Naive thymus-derived CD4-positive, alpha-beta T cell (primary cell): ENCODE measurements at places on chromosomes 2 and 18. TPM values are rescaled to one million over a fixed set of nuclear protein-coding genes. Genes with fewer than 3 reads are reported as not detected.

TMEM185B gene
- total RNA-seq = 19.5 TPM

ZNF236 gene
- 28.6 TPM for total RNA-seq

TMEM169 gene
- 2.2 and 2.6 TPM in 2 replicates for total RNA-seq

CD8B2 gene
- not detected for total RNA-seq

EGR4 gene
- total RNA-seq = not detected

GKN2 gene
- not detected for total RNA-seq

CSRNP3 gene
- total RNA-seq = not detected

TGOLN2 gene
- total RNA-seq = 196 TPM

PSTPIP2 gene
- total RNA-seq = 15.7 TPM

REG1B gene
- not detected for total RNA-seq

AQP12A gene
- not detected in 2 replicates for total RNA-seq

NEB gene
- 0.15 and 0.31 TPM in 2 replicates for total RNA-seq

CDH19 gene
- total RNA-seq = not detected in 2 replicates

TGFA gene
- total RNA-seq = 0.98 TPM
